ENCODE measurements at places on chromosomes 6 and 20. TPM values are rescaled to one million over a fixed set of nuclear protein-coding genes. Genes with fewer than 3 reads are reported as not detected.

DNA sequence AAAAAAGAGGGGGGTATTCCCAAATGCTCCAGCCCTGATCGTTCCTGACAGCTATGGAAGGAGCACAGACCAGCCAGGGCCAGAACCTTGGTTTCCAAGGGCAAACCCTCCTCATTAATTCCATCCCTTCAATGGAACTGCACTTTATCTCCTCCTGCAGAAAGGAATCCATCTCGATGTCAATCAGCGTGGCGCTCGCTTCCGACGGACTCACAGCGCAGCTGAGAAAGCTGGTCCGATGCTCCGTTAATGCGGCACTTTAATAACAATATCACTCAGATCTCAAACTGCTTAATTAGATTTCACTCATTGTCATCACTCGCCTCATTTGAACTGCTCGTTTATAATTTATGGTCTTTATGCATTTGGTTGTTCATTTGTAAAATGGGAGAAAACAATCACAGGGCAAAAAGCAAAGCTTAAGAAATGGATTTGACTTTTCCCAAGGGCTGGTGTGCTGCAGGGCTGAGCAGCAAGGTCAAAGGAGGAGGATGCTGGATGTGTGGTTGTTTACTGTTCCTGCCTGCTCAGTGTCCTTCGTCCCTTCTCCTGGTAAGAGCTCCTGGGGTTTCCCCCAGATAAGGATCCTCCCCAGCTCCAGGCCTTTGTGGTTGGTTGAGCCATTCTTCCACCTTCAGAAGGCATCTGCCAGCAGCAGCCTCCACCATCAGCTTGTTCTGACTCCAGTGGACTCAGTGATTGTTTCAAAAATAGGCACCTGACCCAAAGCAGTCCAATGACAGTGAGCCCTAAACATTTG is 152.7 kb downstream of the ANKRD60 start:
- DNase-seq: no peak
- no peak overlapping the region for H3K4me3 ChIP-seq
- no peak overlapping the region for H3K27ac ChIP-seq
- H3K36me3 ChIP-seq: no peaks in the 10 kb centered on the region
- H3K27me3 ChIP-seq: peaks cover 2% of the 10 kb centered on the region

GRCh38 chr6:36283608-36284007 is 13.7 kb downstream of the PNPLA1 start:
- H3K36me3 ChIP-seq: no peaks in the 10 kb centered on the region
- no peak for DNase-seq
- no peaks in the 10 kb centered on the region for H3K4me1 ChIP-seq
- H3K27me3 ChIP-seq: peaks cover 20% of the 10 kb centered on the region
- no peak overlapping the region for H3K27ac ChIP-seq
- no peak overlapping the region for H3K4me3 ChIP-seq

The LHFPL5 gene
- not detected for total RNA-seq

The CLPSL1 gene
- total RNA-seq: 0.55 TPM

GRCh38 chr6:64691064-64691463 is 1016.0 kb downstream of the EYS start:
- H3K4me3 ChIP-seq: no peak overlapping the region
- H3K27ac ChIP-seq: no peak overlapping the region
- DNase-seq: no peak
- H3K4me1 ChIP-seq: no peaks in the 10 kb centered on the region
